ENCODE measurements at places on chromosomes 6 and 20.

GRCh38 chr20:23161968-23162696, 76.0 kb upstream of the CD93 start:
- DNase-seq, result peak; percentile 15

GRCh38 chr6:144823131-144823530, 538.0 kb downstream of the UTRN start:
- no peak for DNase-seq

DNA sequence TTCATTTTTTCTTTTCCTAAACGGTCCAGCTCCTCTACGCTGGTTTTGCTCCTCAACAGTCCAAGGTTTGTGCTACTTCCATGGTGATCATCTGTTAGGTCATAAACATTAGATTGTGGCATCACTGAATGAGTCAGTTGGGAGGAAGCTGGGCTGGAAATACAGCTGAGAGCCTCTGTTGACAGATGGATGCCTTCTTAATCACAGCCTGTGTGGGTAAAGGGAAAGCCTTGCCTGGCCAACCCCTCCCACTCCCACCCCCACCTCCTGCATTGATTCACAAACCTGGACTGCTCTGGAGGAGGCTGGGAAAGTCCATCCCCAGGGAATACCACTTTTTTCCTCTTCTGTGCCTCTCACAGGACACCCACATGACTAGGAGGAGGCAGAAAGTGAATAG, 180.6 kb upstream of the CCN2 start:
- no peak for DNase-seq

DNA sequence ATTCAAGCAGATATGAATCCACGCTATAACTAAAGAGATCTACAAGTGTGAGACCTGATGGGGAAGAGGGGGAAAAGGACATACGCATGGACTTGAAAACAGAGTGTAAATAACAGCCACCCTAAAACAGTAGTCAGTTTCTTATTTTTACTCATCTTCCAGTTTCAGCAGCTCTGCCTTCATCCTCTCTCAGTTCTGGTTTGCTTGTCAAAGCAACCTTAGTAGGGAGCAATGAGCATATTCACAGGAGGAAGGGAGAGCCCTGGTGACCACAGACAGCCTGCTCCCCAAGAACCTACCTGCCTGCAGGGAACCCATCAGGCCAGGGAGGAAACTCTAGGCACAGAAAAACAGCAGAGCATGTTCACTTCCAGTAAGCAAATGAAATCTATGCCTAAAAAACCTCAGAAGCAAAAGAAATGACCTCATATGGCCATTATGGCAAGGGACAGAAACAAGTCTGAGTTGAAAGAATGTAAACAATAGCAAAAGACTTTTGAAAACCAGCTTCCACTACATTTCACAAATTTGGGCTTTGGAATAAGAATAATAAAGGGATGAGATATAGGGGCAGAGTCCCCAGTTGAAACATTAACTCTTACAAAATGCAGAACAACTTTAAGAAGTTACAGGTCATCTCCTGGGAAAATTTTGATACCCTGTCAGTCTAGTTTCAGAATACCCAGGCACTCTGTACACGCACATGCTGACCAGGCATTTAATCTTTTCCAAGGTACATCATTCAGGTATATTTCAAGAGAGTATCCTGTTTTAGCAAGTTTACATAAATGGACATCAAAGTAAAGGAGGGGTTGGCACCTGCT, 120.8 kb upstream of the BCLAF1 start:
- no peak for DNase-seq

- DNase-seq, result no peak
Measured at GRCh38 chr6:106275692-106276091, 49.9 kb downstream of the ATG5 start.

DNA sequence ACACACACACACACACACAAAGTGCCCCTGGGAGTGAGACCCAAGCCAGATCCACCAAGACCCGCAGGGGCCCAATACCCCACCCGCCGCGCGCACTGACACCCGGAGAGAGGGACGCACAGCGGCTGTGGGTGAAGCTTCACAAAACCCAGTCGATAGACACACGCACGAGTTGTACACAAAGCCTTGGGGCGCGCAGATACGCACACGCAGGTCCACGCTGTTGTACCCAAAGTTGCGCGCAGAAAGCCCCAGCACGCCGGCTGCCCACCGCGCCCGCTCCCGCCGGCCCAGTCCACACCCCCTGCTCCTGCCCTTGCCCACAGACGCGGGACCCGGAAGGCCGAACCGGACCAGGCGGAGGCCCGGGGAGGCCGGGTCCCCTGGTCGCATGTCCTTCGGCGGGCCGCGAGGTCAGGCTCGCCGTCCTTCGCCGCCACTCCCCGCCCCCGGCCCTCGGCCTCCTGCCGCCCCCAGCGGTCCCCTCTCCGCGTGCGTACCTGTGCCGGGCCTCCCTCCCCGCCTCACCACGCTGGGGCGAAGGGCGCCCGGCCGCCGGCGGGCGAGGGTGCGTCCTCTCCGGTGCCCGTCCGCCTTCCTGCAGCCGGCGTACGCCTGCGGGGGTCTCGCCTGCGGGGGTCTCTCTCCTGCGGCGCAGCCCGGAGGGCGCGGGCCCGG, at the start of gene TMEM74B:
TMEM74B (minus strand) TSS at position 344 of the 678 bp plus-strand sequence. CDS start 1,180 bp downstream, outside the sequence.
- no peak for DNase-seq

All from CD4-positive, alpha-beta T cell treated with Interleukin-2 at 100 ng/mL for 4 hours (primary cell).